ENCODE measurements at places on chromosomes 2 and 18.
A peak's percentile ranks its signal among the peaks of the same experiment; 100 is the strongest.

DNA sequence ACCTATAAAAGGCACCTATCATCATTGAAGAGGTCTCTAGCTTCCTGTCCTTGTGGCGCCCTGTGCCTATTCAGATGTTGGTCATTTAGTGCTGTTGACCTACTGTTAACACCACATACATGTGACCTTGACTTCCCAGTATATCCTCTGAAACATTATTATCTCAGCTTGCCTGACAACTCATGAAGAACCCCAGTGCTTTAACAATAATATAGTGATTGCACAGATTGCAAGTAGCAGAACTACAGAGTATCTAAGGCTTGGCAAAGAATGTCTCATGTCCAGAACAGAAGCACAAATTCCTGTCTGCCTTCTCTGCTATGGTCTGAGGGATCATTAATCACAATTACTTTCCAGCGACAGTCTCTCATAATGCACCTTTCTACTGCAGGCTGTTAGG lies 165.3 kb downstream of the LCLAT1 start:
- DNase-seq = no peak

- DNase-seq = no peak
These were observed 36.6 kb downstream of the TIMM21 start for GRCh38 chr18:74184875-74185274.

GRCh38 chr2:233354971-233355574 lies 779 bp downstream of the DGKD start:
- DNase-seq = no peak

DNA sequence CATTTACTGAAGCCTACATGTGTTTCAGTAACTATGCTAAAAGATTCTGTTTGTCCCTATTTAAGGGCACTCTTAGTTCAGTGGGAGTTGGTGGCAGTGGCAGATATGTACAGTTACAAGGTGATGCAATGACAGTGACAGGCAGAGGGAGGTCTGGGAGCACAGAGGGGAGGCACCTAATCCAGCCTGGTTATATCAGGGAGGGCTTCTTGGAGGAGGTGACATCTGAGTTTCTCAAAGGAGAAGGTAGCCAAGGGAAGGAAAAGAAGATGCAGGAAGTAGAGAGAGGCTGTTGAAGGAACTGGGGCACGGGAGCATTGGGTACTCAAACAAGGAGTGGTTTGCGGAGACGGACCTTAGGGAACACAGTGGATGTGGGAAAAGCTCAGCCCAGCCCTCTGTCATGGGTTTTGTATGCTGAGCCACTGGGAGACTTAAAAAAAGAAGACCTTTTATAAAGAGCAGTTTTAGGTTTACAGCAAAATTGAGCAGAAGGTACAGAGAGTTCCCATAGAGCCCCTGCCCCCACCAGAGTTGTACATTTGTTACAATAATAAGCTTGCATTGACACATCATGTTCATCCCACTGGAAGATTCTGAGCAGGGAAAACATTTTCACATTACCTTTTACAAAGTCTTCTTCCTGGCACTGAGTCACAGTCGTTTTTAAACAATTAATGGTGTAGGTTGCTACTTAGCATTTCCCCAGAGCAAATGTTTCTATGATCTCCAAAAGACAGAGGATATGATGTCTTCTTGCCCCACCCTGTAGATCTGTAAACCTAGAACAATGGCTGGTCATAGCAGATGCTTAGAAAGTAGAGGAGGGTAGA lies 83.0 kb upstream of the TAF1B start:
- peak; percentile 54 for DNase-seq

DNA sequence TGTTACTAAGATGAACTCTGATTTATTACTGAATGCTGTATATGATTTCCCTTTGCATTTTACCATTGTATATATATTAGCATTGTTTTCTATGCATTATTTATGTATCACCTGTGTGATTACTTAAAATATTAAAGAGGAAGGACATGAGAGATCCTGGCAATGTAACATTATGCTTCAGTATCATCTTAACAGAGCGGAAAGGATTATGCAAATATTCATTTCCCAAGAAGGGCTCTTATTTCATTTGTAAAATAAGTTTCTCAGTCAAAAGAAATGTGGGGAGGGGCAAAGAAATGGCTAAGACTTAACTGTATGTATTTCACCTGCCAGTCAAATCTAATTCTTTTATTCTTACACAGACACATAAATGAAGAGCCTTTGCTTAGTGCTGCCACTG lies 654.2 kb upstream of the PKDCC start:
- DNase-seq = no peak

GRCh38 chr2:10668402-10669012 lies 21.3 kb downstream of the NOL10 start:
- peak; percentile 15 for DNase-seq

DNA sequence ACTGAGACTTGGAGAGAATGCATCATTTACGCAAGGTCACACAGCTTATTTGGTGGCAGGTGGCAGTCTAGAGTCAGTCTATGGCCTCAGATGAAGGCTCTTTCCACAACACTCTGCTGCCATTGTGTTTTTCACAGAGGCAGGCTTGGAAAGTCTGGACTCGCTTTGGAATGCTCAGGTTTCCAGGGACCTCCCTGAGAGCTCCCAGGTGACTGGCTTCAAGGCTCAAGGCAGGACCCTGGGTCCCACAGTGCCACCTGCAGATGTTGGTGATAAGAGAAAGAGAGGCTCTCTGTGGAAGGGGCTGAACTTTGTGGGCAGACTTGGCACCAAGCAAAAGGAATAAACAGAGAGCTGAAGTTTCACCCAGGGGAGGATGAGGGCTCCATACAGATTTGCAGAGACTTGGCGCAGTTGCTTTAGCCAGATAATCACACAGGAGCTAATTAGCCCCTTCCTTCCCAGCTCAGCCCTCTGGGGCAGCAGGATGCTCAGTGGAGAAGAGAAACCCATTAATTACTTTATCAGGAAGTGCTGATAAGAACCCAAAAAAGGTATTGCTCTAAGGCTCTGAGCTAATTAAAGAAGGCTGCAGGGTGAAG lies 103.5 kb downstream of the LBH start:
- peak; percentile 44 for DNase-seq

- DNase-seq = no peak
These were observed 28.1 kb downstream of the TFCP2L1 start for GRCh38 chr2:121256720-121257479.

Data from CD4-positive, CD25-positive, alpha-beta regulatory T cell (primary cell).